ENCODE measurements at places on chromosomes 3 and 15.

GRCh38 chr3:182697345-182697919 is 95.9 kb upstream of the ATP11B start:
- no peak for DNase-seq

GRCh38 chr3:52223449-52224408 is 1.7 kb downstream of the TLR9 start:
- DNase-seq = no peak

GRCh38 chr3:25657293-25657692 is 7.4 kb downstream of the TOP2B start:
- DNase-seq = no peak

DNA sequence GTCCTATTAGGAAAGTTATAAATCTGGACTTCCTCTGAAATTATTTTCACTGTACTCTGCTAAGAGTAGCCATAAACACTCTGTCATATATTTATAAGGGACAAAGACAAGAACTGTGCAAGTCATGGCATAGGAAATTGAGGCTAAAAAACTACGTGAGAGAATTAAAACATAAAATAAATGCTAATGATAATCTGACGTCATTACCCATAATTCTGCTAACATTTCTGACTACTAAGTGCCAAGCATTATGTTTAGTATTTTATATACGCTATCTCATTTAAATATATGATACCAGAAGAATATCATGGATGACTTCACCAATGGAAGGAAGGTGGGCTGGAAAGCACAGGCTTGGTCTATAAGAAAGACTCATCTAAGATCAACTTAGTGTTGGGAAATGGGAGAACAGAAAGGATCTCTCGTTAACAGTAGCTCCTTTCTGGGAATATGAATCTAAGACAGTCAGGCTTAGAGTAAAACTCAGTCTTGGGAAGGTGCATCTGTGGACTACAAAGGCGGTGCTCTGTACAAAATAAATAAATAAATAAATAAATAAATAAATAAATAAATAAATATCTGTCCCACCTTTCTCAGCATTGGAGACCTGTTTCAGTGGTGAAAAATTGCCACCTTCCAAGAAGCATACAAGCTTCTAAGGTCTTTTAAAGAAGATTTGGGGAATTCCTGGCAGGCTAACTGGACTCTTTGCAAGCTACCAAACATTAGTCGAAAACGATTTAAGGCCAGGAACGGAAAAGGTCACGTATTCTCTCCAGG is 267.4 kb downstream of the CGGBP1 start:
- DNase-seq = no peak

DNA sequence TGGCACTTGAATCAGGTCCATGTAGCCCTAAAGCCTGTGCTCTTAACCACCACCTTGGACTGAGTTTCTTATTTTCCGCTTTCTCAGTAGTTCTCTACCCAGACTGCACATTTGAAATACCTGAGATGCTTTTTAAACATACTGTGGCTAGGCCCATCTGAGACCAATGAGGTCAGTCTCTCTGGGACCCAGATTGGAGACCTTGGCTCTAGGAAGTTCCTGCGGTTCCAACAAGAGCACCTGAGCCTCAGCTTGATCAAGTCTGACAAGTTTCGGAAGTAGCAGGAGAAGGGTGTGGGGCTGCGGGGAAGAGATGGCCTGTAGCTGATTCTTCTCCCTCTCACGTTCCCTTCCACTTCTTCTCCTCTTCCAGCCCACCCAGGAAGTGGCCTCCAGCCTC is 11.5 kb upstream of the TSEN2 start:
- no peak for DNase-seq

DNA sequence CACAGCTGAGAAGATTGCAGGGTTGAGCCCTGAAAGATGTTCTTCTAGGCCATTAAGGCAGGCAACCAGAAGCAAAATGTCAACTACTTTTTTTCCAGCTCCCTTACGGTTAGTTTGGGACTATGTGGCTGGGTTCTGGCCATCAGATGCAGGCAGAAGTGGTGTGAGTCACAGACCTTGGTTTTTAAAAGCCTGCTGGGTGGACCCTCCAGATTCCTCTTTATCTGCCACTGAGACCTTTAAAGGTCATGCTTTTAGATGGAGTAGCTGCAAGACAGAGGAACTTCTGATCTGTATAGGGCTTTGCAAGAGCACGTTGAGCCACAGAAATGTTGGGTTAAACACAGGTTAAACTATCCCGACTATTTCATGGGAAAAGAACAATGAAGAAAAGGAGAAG is 102.9 kb downstream of the CHST2 start:
- DNase-seq = no peak

DNA sequence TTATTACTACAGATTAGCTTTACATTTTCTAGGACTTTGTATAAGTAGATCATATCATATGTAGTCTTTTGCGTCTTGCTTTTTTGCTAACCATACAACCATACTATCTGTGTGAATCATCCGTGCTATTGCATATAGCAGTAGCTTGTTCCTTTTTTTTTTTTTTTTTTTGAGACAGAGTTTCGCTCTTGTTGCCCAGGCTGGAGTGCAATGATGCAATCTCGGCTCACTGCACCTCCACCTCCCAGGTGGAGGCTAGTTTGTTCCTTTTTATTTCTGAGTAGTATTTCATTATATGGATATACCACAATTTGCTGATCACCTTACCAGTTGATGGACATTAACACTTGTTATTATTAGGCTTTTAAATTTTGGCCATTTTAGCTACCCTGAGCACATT is 54.5 kb upstream of the TBL1XR1 start:
- no peak for DNase-seq

DNA sequence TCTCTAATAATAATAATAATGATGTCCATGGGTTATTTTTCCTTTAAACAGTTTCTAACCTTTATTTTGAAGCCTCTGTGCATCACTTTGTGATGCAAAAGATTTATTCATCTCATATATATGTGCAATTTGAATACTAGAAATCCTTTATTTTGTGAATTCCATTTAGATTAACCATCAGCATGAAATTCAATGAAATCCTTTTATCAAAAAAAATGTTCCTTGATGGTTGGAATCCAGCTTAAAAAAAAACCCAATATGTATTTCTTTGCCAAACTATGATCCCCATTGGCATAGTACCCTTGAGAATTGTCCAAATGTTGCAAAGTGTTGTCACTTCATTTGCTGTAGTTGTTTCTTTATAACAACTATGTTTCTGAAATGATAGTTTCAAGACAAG is 7.4 kb downstream of the TBC1D23 start:
- DNase-seq = no peak

GRCh38 chr3:53725387-53725995 is 120.7 kb downstream of the CHDH start:
- no peak for DNase-seq

GRCh38 chr15:41567862-41568261 is 8.8 kb downstream of the TYRO3 start:
- DNase-seq = no peak

DNA sequence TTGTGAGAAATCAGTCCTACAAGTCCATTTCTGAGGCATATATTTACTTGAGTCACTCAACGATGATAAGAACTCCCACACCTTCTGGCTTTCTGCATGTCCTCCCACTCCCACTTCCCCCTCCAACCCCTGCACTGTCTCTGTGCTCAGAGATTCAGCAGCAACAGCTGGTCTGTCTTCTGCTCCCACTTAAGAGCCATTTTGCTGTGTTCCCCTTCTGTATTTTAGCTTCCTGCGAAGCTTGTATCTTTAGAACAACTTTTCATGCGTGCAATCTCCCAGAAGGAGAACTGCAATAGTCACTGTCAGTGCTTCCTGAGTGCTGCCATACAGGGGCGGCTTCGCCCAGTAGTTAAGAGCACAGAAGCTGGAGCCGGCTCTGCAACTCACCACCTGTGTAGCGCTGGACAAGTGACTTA is 90.0 kb upstream of the SPATA12 start:
- DNase-seq = no peak

- DNase-seq = no peak
These were observed 30.9 kb downstream of the FRMD4B start for GRCh38 chr3:69354948-69355347.
